ENCODE measurements at places on chromosomes 3 and 15.

- DNase-seq, result no peak
Observed at GRCh38 chr3:167148136-167148535, 232.0 kb downstream of the ZBBX start.

GRCh38 chr15:101580431-101580830 lies 71.8 kb downstream of the TM2D3 start:
- DNase-seq, result no peak

DNA sequence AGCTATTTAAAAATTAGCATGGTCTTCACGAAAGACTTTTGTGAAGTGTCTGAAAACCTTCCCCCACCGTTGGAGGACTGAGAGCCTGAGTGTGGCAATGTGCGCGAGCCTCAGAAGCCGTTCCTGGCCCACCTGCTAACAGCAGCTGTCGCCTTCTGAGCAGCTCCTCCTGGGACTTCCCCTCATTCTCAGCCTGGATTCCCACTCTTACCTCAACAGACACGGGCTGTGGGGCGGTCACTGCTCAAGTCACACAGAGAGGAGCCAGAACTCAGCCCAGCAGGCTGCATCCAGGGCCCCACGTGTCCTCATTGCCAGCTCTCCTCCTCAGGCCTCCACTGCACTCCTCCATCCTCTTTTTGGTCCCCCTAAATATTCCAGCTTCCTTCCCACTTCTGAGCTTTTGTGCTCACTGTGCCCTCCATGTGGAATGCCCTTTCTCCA lies 7.8 kb downstream of the DNASE1L3 start:
- no peak for DNase-seq

- no peak for DNase-seq
Observed at GRCh38 chr3:67335813-67336212, 318.6 kb downstream of the SUCLG2 start.

DNA sequence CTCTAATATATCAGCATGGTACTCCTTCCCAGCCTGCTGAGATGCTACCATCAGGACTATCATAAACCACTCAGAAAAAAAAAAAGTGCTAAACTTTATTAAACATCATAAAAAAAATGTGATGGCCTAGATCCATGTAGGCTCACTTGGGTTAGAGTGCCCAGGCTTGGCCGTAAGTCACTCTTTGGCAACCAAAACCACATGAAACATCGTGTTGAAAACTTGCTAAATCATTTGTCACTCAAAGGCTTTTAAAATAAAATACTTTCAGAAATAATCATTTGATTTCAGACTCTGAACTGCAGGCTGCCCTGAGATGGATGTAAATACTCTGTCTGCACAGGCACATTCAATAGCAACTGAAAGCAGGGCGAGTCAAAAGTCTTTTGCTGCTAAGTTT lies 78.4 kb upstream of the WNT5A start:
- no peak for DNase-seq

- DNase-seq, result no peak
Observed at GRCh38 chr3:63365671-63366070, 87.6 kb downstream of the SYNPR start.

- no peak for DNase-seq
Observed at GRCh38 chr15:31295658-31296057, 31.0 kb upstream of the KLF13 start.

- peak; percentile 14 for DNase-seq
Observed at GRCh38 chr15:68054628-68055223, 611 bp downstream of the PIAS1 start.

DNA sequence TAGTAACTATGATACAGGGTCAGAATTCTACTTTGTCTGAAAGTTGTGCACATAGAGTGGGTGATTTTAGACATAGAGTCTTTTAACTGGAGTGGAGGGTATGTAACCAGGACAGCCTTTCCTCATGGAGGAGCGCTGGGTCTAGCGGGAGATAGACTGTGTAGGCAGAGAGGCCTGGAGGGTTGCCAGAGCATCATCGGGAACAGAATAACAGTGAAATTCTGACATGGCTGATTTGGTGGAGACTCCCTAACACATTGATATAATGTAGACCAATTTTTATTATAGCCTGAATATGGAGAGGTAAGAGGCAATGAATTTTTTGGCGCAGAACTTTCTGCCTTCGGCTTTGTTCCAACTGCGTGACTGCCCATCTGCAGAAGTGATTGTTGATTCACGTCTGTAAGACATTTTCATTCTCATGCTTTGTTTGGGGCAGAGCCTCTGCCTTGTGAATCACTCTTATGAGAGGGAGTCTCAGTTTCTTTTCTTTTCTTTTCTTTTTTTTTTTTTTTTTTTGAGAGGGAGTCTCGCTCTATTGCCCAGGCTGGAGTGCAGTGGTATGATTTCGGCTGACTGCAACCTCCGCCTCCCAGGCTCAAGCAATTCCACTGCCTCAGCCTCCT lies 16.0 kb downstream of the LPP start:
- DNase-seq, result no peak

- DNase-seq, result no peak
Observed at GRCh38 chr3:120512655-120513054, 61.9 kb upstream of the FSTL1 start.

GRCh38 chr15:76942331-76942730 lies 10.8 kb downstream of the RCN2 start:
- no peak for DNase-seq

DNA sequence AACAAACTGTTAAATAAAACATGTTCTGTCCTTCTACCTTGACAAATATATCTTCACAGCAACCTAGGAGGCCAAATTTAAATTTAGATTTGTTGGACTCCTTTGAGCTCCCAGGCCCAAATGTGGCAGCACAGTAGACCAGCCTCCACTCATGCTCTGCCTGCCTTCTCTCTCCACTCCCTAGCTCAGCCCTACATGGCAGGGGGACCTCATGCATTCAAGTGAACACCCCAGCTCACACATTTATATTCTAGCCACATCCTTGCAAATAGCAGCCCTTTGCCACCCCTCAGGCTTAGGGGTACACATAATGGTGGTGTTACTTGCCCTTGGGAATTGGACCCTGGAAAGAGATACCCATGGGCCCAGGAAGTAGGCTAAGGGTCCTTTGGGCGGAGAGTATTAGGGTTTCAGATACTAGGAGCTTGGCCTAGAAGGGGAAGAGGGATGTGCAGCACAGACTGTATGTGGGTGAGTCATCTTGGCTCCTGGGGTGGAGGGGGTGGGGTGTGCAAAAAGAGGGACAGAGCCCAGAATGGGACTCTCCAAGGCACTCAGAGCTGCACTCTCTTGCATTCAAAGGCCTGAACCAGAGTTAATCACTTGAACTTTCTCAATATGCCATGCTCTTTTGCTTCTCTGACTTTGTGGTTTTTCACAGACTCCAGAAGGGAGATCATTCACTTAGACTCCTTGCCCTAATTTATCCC lies 268.4 kb upstream of the ROPN1 start:
- DNase-seq, result no peak

DNA sequence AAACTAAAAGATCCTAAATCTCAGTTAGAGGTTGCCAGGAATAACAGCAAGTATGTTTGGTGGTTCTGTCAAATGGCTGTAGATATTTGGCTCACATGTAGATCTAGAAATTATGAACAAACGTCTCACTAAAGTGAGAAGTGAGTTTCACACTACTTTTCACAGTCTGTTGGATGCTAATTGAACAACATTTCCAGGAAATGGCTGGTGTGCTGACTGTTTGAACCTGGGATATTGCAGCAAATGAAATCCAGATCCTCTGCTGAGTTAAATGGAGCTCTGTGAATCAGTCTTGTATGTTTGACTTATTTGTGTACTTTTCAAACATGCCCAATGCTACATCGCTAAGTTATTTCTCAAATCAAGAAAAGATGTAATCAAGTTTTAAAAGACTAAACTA lies 21.3 kb upstream of the RSL24D1 start:
- no peak for DNase-seq

DNA sequence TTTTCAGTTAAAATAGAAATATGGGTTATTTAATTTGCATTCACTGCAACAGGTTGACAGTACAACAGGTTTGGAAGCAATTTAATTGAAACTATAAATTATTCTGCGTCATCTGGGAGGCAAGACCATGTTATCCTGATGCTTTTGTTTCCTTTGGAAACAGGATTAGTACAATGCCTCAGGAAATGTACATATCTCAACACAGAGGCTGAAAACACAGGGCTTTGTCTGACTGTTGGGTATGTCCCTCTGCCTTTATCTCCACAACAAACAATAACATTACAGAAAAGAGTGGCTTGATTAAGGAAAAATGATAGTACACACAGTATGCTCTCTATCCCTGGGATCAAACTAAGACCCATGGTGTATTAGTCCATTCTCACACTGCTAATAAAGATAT lies 95.7 kb downstream of the KCNMB2 start:
- DNase-seq, result no peak

GRCh38 chr3:111864821-111865656 lies 6.0 kb downstream of the PHLDB2 start:
- DNase-seq, result no peak

DNA sequence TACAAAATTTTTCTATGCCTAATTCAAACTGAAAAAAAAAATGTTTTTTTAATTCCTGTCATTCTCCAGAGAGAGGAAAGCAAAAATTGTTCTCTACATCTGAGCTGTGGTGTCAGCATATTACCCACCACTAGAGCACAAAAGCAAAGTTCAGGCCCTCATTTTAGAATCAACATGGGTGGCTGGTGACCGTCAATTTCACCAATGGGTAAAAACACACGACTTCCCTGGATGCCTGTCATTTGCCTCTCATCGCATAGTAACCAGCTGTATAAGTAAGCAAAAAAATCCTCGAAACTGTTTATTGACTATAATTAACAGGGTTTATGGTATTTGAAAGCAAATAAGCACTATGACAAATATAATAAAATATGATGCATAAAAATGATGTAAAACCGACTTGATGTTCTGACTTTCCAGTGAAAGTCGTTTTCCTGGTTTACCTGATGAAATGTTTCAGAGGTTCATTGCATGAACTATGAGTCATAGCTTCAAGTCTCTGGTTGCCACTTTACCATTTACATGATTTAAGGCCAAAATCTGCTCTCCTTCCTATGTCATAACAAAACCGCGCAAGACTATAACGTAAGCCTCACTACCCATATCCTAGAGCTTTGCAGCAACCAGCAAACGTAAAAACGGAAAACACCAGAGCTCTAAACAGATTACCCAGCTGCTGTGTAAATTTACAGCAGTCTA lies 60.5 kb downstream of the THBS1 start:
- no peak for DNase-seq

Measured in activated T-cell treated with anti-CD3 and anti-CD28 coated beads for 1 hour (primary cell).